Activated T-helper 1 cell treated with anti-CD3 and anti-CD28 coated beads, Interleukin-2, amount 50 U/mL, for 16 hours (primary cell): ENCODE measurements at places on chromosomes 7 and 10.

DNA sequence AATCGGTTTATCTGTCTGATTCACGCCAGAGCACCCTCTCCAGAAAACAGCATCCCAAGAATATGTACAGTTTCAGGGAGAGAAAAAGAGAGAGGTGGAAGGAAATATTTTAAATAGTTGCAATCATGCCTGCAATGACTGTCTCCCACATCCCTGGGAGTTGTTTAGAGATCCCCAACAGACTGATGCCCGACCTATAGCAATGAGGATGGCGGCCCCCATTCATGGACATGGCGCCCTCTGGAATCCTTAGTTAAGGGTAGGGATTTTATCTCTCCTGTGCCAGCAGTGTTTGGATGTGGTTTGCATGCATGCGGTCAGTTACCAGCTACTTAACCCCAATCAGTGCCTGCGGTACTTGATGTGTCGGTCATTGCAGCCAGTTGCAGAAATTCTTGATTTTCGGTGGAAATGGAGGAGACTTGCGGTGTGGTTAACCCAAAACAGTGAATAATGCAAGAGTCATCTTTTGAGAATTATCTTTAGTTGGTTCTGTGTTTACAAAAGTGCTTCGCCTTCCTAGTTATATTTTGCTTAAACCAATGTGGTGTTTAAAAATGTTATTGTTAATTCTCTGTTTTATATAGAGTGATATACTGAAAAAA lies 186.0 kb upstream of the TCF7L2 start:
- DNase-seq = no peak

DNA sequence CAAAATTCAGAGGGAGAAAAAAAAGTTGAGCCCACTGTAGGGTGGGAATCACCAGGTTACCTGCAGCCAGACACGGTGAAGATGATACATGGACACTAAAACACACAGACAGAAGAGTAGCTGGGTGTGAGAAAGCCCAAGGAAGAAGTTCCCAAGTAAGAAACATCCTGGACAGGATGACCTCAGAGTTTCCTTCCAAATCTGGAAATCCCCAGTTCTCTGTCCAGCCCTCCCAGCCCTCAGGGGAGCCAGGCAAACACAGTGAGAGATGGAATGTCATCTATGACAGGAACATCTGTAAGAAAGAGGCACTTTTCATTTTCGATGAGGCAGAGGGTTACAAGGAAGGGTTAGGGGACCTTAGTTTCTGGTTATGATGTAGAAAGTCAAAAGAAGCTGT lies 125.1 kb upstream of the LYZL1 start:
- DNase-seq = no peak

GRCh38 chr7:100895956-100896731 lies 456 bp upstream of the ACHE start:
- no peak for DNase-seq

GRCh38 chr10:54559498-54559897 lies 241.5 kb downstream of the PCDH15 start:
- no peak for DNase-seq

DNA sequence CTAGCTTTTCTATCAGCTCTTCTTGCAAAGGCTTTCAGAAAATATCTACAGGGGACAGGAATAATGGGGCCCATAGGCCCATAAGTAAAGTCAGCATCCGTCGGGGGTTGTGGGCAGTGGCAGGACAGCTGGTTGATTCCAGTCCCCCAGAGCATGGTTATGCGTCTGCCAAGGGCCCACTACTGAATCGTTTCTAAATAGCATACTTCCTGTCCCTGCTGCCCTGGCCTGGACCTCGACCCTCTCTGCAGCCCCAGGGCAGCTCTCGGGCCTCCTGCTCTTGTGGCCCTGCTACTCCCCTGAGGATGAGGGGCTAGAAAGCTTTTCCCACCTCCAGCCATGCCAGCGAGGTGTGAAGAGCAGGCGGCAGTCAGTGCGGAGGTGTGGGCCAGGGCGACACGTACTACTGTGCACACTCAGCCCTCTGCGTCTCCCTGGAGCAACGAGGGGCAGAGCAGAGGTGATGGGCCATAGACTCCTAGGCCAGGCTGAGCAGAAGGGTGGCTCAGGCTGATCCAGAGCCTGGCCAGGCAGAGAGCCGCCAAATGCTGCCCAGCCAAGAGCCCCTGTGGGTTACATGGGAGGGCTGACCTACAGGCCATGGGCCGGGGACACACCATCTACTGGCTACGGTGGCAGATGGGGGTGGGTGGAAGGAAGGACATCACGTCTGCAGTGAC lies 4.7 kb upstream of the OPN4 start:
- no peak for DNase-seq

GRCh38 chr10:49033939-49034338 lies 81.4 kb downstream of the VSTM4 start:
- DNase-seq = no peak

GRCh38 chr10:34413214-34413613 lies 401.9 kb downstream of the PARD3 start:
- DNase-seq = no peak

GRCh38 chr7:108525327-108525984 lies 479 bp downstream of the PNPLA8 start:
- DNase-seq = no peak

DNA sequence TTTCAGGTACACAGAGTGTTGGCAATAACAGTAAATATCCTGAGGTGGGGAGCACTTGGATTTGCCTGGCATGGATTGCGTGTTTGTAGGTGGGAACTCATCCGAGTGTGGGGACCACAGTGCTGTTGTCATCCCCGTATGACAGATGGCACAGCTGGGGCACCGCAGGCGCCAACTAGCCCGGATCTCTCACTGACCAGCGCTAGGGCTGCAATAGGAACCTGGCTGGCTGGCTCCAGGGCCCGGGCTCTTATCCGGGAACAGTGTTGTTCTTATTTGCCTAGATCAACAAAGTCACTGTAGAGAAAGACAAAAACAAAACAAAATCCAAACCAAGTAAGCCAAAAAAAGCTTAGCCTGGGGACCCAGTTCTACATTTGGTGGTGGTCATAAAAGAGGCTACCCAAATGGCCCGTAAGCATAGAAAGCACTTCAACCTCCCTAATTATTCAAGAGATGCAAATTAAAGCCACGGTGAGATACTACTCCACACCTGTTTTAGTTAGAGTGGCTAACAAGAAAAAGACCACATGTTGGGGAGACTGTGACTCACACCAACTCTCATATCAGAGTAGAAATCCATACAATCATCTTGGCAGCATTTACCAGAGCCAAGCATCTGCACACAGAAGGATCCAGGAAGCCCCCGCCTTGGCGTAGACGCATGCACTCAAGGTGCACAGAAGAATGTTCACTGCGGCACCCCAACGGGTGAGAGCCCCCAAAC lies 27.2 kb upstream of the PFKFB3 start:
- DNase-seq = no peak

- DNase-seq = no peak
Observed at GRCh38 chr10:34151481-34151880, 663.6 kb downstream of the PARD3 start.

DNA sequence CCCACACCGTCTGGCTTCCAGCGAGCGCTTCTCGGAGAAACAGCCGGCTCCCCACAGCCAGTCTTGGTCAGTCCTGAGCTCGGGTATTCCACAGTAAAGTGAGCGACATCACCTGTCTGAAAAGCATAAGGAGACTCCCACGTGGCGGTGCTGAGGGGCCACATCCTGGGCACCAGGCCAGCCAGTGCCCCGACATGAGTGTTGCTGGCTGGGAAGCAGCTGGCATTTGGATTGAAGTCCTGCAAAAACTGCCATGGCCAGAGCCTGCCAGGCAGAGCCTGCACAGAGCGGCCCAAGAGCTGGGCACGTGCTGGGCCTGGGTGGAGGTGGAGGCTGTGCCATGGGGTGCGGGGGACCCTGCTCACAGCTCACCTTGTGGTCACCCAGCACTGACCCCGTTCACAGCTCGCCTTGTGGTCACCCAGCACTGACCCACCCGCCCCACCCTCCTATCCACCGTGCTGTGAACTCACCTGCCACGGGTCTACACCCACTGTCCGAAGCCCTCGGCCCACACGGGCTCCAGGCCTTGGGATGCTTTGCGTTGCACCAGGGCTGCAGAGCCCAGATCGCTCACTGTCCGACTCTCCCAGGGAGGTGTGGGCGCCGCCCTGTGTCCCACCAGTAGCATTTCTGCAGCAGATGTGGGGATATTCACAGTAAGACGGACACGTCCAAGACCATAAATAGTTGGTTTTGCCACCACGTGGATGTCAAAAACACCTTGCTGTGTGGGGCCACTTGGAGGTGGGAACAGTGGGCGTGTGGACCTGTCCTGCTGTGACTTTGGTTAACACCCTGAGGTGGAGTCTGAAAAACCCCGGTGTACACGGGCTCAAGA lies 48.8 kb downstream of the PITRM1 start:
- DNase-seq = no peak

DNA sequence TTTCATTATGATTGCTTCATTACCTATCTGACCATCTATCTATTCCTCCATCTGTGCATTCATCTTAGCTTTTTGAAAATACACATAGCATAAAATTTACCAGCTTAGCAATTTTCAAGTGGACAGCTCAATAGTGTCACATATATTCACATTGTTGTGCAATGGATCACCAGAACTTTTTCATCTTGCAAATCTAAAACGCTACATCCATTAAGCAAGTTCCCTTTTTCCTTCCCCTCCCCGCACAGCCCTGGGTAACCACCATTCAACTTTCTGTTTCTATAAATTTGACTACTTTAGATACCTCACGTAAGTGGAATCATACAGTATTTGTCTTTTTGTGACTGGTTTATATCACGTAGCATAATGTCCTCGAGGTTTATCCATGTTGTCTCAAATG lies 78.0 kb upstream of the ADRB1 start:
- no peak for DNase-seq

DNA sequence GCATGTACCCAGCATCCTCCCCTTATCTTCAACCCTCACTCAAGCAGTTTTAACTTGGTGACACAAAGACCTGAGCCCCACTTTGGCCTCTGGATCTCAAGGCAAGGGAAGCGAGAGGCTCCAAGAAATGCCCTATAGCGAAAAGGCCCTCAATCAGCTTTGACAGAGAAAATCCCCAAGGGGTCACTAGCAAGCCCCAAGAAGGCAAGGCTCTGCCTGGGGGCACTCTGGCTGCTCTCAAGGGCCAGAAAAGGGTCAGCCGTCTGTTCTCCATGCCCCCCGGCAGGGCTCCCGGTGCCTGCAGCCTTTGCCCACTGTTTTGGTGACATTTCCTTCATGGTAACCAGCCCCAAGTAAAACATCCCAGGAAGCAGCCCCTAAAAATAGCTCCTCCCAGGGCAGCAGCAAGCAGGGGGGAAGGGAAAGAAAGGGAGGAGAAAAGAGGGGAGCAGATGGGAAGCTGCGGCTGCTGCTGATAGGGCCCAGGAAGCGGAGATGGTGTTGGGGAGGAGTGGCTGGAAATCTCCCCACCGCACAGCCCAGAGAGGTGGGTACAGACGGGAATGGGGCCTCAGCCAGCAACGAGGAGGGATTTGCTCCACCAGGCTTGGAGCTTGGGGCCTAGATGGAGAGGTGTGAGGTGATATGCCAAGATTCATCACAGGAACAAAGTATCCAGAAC lies 7.1 kb downstream of the CAMK2G start:
- DNase-seq = no peak

GRCh38 chr10:33507662-33508425 lies 173.4 kb upstream of the NRP1 start:
- DNase-seq = no peak

- DNase-seq = no peak
Observed at GRCh38 chr10:60073781-60074656, 167.7 kb upstream of the CCDC6 start.

DNA sequence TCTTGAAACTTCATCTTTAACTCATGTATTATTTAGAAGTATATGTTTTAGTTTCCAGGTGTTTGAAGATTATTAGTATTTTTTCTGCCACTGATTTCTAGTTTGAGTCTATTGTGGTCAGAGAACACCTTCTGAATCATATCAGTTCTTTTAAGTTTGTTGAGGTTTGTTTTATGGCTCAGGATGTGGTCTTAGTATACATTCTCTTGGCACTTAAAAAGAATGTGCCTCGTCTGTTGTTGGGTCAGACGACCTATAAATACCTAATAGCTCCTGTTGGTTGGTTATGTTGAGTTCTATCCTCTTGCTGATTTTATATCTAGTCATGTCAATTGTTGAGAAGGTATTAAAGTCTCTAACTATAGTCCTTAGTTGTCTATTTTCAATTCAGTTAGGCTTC lies 15.9 kb downstream of the TDRD1 start:
- DNase-seq = no peak

DNA sequence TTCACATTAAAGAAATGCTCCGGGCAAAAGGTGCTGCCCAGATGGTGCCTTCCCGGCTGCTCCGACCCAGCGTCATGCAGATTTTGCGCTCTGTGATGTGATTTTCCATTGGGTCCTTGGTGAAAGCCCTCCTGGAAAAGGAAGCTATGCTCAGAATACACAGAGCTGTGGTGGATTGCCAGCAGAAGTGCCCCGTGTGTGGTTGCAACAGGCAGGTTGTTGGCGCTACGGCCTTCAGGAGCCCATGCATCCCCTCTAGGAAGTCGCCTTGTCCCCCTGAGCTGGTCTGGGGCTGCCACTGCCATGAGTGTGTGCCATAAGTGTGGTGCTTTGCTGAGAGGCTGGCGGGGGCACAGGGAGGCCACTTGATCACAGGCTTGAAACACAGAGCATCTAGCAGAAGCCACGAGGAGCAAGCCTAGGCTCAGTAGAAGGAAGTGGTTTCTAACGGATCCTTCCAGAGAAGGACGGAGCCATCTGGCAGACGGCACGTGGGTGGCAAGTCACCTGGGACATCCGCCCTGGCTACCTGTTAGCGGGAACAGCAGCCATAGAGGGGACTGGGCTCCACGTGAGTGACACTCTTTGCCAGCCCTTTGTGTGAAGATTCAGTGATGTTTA lies 210.9 kb downstream of the CUX1 start:
- no peak for DNase-seq

GRCh38 chr7:70016044-70016770 lies 417.9 kb downstream of the AUTS2 start:
- DNase-seq = no peak

DNA sequence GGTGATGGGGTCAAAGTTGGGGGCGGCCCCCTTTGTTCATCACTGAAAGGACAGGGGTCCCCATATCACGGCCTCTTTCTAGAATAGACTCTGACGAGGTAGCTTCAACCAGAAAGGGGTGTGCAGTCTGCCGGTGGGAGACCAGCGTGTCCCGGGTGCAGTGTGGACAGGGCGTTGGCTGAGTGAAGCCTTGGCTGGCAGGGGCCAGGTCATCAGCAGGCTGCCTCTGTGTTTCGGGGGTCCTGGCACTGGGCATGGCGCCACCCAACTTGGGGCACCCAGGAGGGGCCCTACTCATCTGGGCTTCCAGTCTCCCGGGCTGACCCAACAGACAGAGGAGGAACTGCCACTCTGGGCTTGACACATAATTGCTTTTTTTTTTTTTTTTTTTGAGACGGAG lies 3.5 kb upstream of the AMZ1 start:
- no peak for DNase-seq
